ENCODE measurements at places on chromosomes 6 and 20.
A peak's percentile ranks its signal among the peaks of the same experiment; 100 is the strongest.

DNA sequence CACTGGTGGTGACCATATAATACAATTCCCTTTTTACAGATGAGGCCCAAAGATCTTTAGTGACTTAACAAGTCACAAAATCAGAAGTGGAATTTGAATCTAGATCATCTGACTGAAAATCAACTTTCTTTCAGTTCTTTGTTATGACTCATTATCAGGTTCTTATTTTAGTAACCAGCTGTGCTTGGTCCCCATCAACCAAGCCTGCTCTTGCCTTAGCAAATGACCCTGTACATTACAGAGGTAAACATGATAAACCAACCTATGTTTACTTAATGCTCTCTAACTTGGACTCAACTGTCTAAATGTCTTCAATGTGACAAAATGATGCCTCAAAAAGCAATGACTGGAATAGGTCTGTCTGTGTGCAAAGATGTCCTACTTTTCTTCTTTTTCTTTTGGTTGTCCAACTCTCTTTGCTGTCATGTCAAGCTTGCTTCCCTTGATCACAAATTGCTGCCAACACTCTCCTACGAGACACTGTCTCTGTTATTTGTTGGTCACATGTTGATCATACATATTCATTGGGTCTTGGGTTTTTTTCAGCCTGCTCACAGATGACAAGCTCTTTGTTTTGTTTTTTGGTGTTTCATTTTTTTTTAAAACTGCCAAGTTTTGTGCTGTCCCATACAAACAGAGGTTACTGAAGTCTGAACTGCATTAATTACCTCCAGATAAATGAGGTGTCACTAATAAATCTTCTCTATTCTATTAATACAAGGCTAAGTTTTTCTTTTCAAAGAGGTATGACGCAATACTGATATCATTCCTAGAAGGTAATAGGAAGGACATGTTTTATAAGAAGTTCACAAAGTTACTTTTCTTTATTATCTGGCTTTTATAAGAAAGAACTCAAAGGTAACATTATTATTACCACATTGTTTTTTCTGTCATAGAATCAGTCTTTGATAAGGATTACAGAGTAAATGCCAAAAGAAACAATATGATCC lies 62.2 kb upstream of the PLN start:
- no peak for DNase-seq

DNA sequence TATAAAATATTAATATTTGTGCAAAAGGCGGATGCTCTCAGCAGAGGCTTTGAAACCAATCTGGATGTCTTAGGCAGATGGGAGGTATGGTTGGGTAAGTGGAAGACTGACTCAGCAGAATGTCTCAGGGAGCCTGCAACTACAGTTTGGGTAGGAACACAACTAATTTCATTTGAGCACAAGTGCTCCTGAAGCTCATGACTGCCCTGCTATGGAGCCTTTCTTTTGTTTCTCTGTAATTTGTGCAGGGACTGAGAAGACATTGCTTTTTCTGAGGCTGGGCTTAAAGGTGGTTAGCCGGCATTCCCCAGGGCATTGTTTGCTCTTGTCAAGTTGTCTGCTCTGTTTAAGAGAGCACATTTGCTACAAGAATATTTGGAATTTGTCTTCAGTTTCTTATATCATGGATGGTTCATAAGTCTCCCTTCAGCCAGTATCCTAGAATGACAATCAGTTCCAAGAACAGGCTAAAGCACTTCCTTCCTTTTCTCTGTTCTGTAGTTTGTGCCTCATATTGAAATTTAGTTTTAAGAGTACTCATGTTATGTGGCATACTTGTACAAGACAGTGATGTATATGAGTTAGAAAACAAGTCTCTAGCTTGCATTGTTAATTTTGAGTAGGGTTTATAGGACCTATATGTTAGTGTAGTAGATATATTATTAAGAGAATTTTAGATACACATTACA lies 208.3 kb downstream of the ZFAND3 start:
- DNase-seq, result peak; percentile 66

- DNase-seq, result peak; percentile 83
Measured at GRCh38 chr20:22586645-22587310, 2.4 kb upstream of the FOXA2 start.

DNA sequence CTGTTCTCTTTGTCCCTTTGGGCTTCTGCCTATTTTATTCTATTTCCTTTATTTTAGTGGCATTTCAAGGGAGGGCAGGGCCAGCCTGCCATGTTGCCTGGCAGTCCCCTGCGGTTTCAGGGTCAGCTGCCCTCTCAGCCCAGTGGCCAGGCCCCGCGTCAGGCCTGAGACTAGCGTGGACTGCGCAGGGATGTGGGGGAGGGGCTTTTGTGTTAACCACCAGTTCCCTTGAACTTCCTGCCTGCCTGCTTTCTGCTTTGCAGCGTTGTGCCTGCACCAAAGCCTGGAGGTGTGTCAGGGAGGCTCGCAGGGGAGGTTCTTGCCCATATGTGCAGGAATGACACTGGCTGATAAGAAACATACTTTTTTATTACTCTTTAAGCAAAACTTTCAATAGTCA lies 157.6 kb downstream of the SLC35B3 start:
- DNase-seq, result peak; percentile 32

- no peak for DNase-seq
Measured at GRCh38 chr6:167403427-167403826, 78.5 kb downstream of the TTLL2 start.

DNA sequence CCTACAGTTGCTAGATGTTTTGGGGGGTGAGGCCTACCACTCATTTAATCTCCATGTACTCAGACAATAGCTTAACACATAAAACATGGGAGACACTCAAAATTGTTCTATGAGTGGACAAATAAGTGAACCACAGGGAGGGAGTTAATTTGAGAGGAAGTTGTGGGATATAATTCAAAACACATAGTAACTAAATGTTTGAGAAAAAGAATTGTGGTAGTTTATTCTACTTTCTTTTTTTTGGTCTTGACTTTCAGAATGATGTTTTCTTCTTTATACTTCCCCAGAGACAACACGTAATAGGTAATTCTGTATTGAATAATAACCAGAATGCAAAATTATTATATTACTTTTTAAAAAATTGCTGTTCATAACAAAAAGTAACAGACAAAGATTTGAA lies 453.8 kb downstream of the RFPL4B start:
- no peak for DNase-seq

DNA sequence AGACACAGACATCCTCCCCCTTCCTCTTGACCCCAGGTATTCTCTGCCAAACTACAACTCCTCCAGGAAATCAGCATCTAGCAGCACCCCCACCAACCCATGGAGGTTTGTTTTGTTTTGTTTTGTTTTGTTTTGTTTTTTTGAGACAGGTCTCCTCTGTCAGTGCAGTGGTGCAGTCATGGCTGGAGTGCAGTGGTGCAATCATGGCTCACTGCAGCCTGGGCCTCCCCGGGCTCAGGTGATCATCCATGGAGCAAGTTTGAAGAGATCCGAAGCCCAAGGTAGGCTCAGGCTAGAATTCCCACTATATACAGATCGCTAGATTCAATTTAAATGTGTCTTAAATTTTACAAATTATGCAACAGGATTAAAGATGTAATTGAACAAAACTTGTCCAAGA lies 518.2 kb upstream of the ARID1B start:
- no peak for DNase-seq
